Hindlimb muscle (tissue), 1 donor: ENCODE measurements at places on chromosomes 16 and 17. TPM values are rescaled to one million over a fixed set of nuclear protein-coding genes. Genes with fewer than 3 reads are reported as not detected.

The KCNG4 gene
- 0.06 TPM for polyA plus RNA-seq

The IRX3 gene
- polyA plus RNA-seq: 12.3 TPM

The INCA1 gene
- polyA plus RNA-seq: 4.9 TPM

The TIMP2 gene
- 185 TPM for polyA plus RNA-seq

The SLC7A5 gene
- polyA plus RNA-seq: 12.7 TPM

DNA sequence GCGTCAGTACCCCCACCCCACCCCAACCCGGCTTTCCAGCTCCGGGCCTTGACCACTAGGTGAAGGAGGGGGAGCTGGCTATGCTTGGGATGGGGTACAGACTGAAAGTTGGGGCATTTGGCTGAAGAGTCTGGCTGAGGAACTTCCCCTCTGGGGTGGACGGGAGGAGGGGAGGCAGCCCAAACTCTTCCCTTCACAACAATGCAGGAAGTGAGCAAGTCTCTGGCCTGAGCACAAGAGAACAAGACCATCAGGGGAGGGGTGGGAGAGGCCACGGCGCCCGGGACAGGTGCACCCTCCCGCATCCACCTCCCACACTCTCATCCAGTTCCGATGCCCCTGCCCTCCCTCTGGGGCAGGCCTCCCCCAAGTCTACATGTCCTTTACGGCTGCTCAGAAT is 5.6 kb downstream of the USH1G start:
- DNase-seq: no peak

DNA sequence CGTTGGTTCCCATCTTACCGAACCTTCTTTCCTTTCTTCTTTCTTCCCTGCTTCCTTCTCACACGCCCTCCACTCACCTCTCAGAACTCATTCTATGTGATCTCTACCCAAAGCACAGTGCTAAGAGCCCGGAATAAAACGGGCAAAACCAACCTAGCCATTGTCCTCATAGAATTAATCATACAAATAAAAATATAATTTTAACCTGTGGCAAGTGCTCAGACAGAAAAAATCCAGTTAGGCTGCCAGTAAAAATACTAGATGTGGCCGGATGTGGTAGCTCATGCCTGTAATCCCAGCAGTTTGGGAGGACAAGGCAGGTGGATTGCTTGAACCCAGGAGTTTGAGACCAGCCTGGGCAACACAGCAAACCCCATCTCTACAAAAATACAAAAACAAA is 27.0 kb downstream of the BMERB1 start:
- no peak for DNase-seq

DNA sequence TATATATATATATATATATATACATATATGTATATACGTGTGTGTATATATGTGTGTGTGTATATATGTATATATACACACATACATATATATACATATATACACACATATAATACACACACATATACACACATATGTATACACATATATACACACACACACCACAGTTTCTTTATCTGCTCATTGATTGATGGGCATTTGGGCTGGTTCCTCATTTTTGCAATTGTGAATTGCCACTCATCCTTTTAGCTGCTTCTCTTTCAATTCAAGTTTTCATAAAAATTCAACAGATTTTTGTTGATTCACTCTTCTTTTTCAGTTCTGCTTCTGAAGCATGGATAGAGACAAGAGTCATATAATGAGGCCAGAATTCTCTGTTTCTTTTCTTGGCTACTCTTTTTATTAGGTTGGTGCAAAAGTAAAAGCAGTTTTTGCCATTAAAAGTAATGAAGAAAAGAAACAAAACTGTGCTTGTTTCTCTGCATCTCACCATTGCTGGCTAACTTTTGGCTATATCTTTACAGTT is 44.5 kb downstream of the SLFN5 start:
- DNase-seq: no peak

DNA sequence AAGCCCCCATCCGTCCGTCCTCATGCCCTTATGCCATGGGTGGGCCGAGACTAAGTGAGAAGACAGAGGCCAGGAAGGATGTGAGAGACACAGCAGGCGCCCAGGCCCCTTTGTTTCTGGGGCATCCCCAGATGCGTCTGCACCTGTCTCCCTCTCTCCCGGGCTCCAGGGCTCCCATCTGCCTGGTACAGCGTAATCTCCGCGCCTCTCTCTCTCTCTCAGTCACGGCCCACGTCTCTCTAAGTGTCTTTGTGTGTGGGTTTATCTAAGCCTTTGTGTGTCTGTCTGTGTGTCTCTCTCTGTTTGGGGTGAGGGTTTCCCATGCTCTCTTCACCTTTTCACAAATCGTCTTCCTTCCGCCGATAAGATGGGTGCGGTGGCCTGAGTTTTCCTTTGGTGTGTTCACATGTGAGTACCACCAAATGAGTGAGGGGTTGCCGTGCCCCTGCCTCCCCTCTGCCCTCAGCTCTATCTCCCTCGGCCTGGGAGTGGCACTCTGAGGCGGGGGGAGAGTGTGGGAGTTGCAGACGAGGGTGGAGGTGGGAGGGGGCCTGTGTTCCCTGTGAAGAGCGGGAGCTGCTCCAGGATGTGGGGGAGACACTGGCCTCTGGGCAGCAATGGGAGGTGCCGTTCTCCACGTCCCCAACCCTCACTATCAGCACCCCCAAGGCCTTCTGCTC is 25.8 kb upstream of the ABCC3 start:
- no peak for DNase-seq

GRCh38 chr16:17921357-17921978 is 415.1 kb downstream of the NPIPA8 start:
- no peak for DNase-seq

DNA sequence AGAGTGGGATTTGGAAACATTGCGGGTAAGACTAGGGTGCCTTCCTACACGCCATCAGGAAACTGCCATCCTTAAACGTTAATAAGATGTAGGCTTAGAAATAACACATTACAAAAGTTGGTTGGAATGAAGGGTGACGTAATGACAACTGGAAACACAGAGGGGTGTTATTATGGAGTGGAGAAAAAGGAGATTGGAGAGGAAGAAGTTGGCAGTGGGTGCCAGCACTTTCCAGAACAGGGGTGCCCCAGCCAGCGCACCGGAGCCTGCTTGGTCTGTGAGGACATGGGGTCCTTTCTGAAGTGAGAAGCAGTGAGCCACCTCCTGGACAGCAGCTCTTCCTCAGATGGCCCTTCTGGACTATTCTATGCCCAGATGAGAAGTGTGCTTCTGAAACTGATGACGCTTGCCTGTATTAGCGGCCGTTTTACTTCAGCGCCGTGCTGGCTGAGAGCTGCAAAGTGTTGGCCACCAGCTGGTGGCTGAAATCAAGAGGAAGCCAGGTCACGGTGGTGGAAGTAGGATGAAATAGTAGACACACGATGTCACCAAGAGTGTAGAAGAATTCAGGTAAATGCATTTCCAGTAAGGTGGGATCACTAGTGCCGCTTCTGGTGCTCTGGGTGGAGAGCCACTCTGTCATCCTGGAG is 244.8 kb downstream of the NTN1 start:
- no peak for DNase-seq

GRCh38 chr17:1203967-1204291 is 24.1 kb upstream of the ABR start:
- no peak for DNase-seq

- DNase-seq: no peak
Measured at GRCh38 chr17:83076938-83077337, 2.5 kb upstream of the METRNL start.

- no peak for DNase-seq
Measured at GRCh38 chr17:44844390-44844830, 3.3 kb upstream of the HIGD1B start.
